LNCaP clone FGC (cell line): ENCODE measurements at places on chromosomes 4 and X.

DNA sequence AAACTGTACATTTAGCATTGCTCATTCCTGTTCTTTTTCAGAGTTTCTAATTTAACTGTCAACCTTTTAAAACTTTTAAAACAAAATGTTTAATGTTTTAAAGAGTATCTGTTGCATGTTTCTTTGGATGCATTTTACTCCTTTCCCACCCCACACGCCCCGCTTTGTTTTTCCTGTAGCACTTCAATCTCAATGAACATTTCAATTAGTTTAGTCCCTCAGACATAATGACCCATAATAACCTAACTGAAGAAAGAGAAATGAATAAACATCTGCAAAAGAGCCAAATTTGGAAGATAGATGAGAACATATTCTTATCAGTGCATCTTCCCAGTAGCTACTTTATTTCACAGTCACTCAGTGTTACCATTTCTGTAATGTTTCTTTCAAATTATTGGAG, 7.5 kb downstream of the PCDH10 start:
- no peak for DNase-seq

GRCh38 chr4:138045036-138045435, 197.1 kb downstream of the SLC7A11 start:
- no peak for DNase-seq

DNA sequence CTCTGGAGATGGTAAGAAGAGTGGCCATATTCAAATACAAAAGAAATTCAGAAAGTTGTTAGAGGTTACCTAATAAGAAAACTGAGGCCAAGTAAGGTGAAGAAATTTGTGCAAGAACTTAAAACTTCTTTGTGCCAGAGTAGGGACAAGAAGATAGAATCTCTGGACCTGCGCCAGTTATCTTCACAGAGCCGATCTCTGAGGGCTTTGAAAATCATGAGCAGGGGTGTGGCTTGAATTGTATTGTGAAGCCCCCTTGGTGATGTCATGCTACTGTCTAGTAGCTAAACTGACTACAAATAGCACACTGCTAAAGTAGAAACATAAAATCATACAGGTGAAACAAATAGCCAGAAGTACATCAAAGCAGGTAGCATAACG, 184.6 kb downstream of the UGT8 start:
- DNase-seq: no peak

DNA sequence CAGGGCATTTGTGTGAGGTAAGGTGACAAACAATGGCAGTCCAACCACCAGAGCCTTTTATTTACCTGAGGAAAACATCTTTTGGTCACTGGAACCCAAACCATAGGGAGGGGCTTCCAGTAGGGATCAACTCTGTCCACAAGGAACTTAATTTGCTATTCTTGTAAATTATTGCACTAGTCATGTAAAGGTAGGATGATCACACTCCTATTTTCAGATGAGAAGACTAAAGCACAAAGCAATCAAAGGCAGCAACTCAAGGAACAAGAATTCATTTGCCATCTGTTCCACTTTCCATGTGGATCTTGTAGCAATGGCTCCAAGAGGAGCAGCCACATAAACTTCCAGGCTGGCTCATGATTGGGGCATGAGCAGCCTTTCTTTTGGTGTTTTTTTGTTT, 35.3 kb downstream of the CD99L2 start:
- DNase-seq: no peak

DNA sequence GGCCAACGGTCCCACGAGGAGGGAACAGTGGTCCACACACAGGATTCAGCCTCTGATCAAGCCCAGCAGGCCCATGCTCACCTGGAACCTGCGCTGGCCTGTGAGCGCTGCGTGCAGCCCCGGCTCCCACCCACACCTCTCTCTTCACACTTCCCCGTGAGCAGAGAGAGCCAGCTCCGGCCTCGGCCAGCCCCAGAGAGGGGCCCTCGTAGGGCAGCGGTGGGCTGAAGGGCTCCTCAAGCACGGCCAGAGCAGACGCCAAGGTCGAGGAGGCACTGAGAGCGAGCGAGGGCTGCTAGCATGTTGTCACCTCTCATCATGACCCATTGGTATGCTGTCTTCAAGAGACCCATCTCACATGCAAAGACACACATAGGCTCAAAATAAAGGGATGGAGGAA, 83.0 kb upstream of the FMR1 start:
- no peak for DNase-seq

GRCh38 chr4:5478697-5479096, 229.7 kb downstream of the EVC2 start:
- DNase-seq: no peak

GRCh38 chr4:26281881-26282280, 38.9 kb upstream of the RBPJ start:
- DNase-seq: no peak

DNA sequence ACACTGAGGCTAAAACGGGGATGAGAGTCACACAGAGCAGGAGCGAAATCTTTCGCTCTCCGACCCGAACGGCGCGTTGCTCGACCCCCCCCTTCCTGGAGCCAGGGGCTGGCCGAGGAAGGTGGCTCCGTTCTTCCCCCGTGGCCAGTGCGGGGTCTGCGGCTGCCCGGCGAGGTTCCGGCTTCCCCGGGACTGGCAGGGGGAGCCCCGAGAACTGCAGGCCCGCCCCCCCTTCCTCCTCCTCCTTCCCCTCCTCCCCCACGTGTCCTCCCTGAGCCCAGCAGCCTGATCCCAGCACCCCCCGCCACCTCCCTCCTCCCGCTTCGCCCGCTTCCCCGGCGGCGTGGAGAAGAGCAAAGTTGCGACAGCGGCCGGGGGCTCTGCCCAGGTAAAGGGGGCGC, 2.4 kb upstream of the BCORL1 start:
- no peak for DNase-seq

DNA sequence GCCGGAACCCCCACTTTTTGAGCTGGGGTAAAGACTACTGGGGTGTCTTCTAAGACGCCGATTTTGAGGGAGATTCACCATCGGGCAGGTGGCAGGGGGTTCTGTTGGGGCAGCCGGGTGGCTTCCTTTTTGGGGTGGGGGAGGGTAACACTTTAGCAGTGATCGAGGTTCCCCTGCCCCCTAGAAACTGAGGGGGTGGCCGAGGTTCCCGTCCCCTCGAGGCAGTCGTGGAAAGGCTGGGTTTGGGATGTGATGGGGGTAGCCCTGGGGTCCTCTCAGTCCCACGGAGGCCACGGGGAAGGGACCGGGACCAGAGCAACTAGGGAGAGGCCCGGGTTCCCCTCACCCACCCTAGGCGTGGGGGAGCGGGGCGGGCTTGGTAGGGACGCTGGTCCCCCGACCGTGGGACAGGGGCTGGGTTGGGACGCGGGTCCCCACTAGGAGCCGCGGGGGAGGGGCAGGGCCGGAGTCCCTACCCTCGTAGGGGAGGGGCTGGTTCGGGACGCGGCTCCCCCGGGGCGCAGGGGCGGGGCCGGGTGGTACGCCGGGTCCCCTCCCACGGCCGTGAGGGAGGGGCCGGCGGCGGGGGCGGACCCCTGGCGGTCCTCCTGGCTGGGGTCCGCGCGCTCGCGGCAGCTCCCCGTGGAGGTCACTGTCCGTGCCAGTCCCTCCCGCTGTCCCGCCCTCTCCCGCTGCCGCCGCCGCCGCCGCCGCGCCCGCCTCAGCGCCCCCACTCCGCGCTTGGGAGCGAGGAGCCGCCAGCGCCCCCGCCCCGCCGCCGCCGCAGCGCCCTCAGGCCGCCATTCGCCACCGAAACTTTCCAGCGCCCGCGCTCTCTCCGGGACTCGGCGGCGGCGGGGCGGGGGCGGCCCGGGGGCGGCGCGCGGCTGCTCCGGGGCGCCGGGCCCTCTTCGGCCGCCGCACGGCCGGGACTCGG, at the start of gene TBL1X:
Gene TBL1X, plus strand, starts transcription at position 624 of the 937 bp plus-strand sequence. CDS start 188,529 bp downstream, outside the sequence.
- no peak for DNase-seq

DNA sequence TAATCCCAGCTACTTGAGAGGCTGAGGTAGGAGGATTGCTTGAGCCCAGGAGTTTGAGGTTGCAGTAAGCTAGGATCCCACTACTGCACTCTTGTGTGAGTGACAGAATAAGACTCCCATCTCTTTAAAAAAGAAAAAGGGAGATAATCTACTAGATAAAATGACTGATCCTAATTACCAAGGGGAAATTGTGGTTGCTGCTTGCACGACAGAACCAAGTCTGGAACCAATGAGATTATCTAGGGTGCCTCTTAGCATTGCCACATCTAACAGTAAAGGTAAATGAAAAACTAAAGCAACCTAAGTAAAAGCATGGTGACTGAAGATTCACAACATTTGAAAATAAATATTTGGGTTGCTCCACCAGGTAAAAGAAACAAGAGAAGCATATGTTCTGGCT, 185.1 kb downstream of the PDHA2 start:
- no peak for DNase-seq
